ENCODE measurements at places on chromosomes 3 and 15.

GRCh38 chr3:27451251-27451650, 32.9 kb downstream of the SLC4A7 start:
- DNase-seq: peak; percentile 66

DNA sequence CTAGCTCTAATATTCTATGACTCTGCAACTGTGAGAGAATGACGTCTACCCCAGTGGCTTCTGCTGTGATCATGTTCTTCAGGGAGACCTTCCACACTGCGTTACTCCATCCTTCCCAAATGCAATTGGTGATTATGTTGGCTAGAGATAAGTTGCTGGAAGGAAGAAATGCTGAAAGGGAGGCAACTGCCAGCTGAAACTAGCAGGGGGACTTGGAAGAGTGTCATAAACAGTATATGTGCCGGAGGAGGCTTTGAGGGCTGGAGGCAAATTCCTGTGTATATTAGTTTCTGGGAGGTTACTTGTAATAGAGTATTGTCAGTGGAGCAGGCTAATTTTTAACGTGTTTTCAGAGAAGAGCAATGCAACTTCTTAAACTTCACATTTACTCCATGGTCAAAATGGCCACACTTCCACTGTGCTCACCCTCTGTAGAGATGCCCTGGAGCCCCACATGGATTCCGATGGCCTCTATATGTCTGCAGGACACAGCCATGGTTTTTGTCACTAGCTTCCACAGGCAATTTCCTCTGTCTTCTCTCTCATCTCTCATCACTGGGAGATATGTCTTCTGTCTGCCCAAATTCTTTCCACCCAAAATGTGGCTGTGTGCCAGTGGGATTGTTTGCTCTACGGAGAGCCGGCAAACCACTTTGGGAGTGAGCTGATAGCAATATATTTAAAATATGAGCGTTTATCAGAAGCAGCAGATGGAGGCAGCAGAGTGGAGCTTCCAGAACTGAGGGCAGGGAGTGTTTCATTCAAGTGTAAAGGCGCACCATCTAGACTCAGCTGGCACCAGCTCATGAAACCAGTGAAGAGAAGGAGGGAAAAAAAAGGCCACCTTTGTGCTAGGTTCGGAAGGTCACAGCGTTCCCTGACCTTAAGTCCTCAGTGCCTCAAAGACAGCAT, 13.3 kb upstream of the CD47 start:
- DNase-seq: peak; percentile 30

DNA sequence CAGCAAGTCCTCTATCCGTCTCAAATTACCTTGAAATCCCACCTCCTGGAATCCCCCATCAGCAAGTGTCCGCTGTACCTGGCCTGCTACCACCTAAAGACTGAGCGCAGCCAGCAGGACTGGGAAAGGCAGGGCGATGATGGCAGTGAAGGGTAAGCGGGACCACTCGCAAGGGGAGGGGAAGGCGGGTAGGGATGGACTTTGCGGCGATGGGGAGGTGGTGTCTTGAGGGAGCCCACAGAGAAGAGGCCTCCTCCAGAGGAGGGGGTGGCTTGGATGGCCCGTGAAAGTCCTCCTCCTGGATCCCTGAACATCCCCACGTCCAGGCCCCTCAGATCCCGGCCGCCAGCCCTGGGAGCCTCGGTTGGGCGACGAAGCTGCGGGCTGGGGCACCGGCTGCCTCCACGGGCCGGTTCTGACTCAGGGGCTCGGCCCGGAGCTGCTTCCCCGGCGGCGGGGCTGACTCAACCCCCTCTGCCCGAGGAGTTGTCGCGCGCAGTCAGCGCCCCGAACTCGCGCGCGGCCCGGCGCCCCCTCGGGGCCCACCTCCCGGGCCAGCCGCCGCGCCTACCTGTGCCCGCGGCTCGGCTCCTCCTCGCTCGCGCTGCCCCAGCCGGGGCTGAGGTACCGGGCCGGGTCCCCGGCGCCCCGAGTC, 512 bp downstream of the LARP6 start:
- peak; percentile 62 for DNase-seq

DNA sequence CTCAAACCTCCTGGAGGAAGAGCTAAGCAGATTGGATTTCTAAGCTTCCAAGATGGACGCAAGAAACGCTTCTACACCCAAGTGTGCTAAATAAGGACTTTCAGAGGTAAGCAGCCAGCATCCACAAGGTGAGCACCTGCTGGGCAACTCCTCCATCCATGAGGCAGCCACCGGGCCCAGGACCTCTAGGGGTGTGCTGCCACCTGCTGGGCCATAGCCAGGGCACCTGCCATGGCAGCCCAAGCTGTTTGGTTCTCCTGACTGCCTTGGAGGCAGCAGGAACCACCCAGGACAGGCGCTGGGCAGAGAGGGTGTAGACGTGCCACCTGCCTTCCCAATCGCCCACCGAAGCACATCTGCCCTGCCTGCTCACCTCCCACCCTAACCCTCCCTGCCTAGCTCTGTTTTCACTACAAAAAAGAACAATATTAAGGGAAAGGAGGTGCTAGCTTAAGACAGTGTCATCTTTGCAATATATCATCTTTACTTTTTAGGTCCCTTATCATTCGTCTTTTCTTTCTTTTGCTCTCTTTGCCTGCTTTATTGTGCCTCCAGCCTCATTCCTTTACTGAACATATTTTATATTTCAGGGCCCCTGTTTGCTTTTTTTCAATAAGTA, 12.9 kb downstream of the C15orf62 start:
- DNase-seq: peak; percentile 3

DNA sequence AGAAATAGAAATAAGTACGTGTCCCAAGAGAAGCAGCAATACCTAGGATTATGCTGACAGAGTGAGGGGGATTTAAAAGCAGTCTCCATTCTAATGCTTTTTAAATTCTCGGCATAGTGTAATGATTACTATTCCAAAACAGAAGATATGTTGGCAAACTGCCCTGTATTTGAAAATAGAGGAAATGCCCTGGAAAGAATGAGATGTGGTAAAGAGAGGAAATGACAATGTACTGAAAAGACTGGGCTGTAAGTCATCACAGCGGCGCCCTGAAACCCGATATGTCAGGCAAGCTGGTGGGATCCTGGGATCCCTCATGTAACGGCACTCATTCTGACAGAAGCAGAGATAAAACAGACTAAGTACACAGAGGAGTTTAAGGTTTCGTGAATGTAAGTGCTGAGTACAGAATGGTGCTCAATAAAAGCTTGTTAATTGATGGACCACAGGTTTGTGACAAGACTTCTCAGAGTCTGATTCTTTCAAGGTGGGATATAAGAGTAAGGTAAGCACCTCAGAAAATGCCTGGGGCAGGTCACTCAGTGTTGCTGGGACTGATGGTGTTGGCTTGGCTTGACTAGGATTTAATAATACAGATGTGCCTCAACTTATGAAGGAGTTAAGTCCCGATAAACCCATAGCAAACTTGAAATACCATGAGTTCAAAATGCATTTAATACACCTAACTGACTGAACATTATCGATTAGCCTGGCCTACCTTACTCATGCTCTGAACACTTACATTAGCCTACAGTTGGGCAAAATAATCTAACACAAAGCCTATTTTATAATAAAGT, 91.4 kb downstream of the NFKBIZ start:
- peak; percentile 96 for DNase-seq

DNA sequence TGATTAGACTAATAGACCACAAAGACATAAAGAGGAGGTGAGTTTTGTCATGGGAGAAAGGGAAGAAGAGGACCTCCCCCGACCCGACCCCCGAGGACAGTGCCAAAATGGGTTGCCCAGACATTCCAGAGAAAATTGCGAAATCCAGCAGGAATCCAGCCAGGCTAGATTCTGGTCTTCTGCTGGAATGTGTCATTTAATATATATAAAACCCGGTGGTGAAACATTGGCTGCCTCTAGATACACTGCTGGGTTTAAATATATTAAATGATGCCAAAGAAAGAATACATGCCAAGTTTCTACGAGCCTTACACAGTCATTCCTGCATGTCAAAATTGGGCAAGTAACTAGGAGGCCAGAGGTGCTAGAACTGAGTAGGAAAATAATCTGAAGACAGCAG, 45.3 kb upstream of the SPESP1 start:
- DNase-seq: peak; percentile 77

- DNase-seq: no peak
Observed at GRCh38 chr3:100412912-100413590, 11.7 kb downstream of the LNP1 start.

DNA sequence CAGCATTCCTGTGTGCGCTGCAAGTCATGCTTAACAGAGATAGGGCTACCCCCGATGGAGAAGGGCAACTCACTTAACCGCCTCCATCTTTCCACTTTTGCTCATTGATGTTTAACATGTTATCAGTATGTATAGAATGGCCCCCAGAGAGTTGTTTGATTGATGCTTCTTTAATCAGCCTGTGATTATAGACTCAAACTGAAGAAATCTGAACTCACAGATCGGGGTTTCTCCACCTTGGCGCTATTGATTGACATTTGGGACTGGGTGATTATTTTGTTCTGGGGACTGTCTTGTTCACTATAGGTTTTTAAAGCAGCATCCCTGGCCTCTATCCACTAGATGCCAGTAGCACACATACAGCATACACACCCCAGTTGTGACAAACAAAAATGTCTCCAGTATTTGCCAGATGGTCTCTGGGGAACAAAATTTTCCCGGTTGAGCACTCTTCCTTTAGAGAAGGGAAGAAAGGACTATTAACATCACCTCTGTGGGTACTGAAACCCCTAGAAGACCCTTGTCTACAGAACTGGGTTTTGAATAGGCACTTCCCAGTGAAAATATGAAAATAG, 54.4 kb downstream of the LARS2 start:
- DNase-seq: no peak

GRCh38 chr15:60682115-60682514, 203.2 kb upstream of the ICE2 start:
- peak; percentile 32 for DNase-seq

GRCh38 chr3:6860954-6861624, at the start of gene GRM7:
Gene GRM7, plus strand, starts transcription at chr3:6861115.
- DNase-seq: peak; percentile 83

DNA sequence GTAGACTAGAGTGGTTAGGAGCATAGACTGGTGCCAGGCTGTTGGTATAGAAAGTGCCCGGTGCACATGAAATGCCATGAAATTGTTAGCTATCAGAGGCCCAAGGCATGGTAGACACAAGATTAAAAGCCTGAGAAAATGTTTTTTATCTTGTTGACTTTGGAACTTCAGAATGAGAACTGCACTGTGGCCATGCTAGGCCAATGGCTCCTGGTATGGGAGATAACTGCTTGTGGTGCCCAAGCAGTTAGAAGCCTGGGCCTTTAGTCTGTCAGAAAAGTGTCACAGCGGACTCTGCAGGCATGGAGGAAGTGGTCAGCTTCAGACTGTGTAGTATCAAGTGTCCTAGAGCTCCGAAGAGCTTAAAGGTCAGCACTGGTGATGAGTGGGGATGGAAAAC, 11.9 kb downstream of the FYCO1 start:
- no peak for DNase-seq

GRCh38 chr3:119637679-119638477, 22.5 kb downstream of the POPDC2 start:
- DNase-seq: peak; percentile 94

GRCh38 chr3:113128386-113129015, 82.9 kb upstream of the BOC start:
- no peak for DNase-seq

DNA sequence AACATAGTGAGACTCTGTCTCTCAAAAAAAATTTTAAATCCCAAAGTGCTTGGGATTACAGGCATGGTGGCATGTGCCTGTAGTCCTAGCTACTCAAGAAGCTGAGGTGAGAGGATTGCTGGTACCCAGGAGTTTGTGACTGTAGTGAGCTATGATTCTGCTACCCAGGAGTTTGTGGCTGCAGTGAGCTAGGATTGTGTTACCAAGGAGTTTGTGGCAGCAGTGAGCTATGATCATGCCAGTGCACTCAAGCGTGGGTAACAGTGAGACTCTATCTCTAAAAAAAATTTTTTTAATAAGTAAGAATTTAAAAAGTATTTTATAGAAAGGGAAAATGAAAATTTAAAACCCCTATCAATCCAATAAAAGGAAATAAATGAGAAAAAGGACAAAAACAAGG, 69.5 kb downstream of the FAIM start:
- DNase-seq: no peak

- DNase-seq: peak; percentile 92
Observed at GRCh38 chr3:133595341-133595740, 21.9 kb downstream of the CDV3 start.

All from fibroblast of lung (primary cell).